ENCODE measurements at places on chromosomes 13 and 19.
A peak's percentile ranks its signal among the peaks of the same experiment; 100 is the strongest.

DNA sequence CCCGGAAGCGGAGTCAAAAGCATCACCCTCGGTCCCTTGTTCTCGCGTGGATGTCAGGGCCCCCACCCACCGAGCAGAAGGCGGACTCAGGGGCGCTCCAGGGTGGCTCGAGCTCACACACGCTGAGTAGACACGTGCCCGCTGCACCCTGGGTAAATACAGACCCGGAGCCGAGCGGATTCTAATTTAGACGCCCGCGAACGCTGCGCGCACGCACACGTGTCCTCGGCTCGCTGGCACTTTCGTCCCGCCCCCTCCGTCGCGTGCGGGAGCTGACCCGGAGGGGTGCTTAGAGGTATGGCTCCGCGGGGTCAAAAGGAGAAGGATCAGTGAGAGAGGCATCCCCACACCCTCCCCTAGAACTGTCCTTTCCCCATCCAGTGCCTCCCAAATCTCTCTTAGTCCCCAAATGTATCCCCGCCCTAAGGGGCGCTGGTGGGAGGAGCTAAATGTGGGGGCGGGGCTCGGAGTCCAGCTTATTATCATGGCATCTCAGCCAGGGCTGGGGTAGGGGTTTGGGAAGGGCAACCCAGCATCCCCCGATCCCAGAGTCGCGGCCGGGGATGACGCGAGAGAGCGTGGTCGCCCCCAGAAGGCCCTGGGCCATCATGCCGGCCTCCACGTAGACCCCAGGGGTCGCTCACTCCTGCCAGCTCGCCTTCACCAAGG, 451 bp upstream of the ICAM5 start:
- DNase-seq: peak; percentile 72

- DNase-seq: no peak
Observed at GRCh38 chr19:45402298-45403061, 2.4 kb downstream of the PPP1R13L start.

GRCh38 chr13:104057861-104058260, 991.6 kb upstream of the SLC10A2 start:
- no peak for DNase-seq

DNA sequence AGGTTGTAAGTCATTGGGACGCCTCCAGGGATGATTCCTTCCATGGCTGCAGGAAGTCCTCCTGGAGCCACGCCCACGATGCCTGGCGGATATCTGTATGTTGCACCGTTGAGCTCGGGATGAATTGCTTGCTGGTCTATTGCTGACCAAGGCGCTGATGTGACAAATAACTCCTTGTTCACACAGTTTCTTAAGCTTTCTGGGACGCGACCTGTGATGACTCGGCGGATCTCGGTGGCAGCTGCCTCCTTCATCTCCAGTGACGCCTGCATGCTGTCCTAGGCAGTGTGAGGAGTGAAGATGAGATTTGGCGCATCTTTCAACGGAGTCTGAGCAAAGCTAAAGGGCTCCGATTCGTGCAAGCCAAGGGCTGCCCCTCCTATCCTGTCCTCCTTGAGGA, 7.6 kb upstream of the ZNF566 start:
- no peak for DNase-seq

GRCh38 chr13:52009946-52010345, 1.3 kb downstream of the ATP7B start:
- no peak for DNase-seq

GRCh38 chr19:1136621-1137317, 33.0 kb downstream of the GPX4 start:
- no peak for DNase-seq

DNA sequence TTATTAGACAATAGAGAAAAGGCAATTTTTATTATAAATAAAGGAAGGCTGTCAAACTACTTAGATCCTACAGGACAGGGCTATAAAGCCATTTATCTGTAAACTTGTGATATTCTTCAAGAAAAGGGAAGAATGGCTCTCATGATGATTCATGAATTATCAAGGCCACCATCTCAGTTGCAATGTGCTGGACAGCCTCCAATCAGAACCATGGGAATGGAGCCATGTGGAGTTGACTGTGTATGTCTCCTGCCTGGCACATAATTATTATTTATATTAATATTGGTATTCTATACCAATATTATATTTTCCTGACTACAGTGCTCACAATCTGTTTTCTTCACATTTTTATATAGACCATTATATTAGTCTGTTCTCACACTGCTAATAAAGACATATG, 560.5 kb upstream of the MIR17HG start:
- no peak for DNase-seq

- no peak for DNase-seq
Observed at GRCh38 chr19:35783469-35784434, 8.4 kb downstream of the ARHGAP33 start.

GRCh38 chr13:105672881-105673280, 862.6 kb downstream of the EFNB2 start:
- no peak for DNase-seq

GRCh38 chr13:32734511-32734910, 148.3 kb downstream of the PDS5B start:
- peak; percentile 14 for DNase-seq

- DNase-seq: no peak
Observed at GRCh38 chr13:24662195-24663088, 17.8 kb upstream of the ATP12A start.

- no peak for DNase-seq
Observed at GRCh38 chr19:50876456-50876855, 3.2 kb downstream of the KLK2 start.

- no peak for DNase-seq
Observed at GRCh38 chr13:44692173-44692713, 116.1 kb upstream of the TSC22D1 start.

DNA sequence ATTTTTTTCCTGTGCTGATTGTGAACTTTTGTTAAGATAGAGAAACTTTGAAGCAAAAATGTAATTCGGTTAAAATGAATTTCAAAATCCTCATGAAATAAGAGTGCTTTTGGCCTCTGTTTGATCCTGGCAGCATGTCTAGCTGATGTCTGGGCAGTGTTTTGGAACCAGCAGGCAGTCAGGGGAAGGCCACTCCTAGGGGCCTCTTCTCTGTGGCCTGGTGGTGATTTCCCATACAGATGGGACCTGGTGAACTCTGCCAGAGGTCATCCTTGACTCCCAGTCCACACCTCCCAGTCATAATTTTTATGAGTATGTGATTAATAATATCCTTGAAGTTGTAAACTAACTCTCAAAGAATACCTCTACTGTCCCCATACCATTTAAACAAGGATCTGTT, 226.6 kb downstream of the PCCA start:
- no peak for DNase-seq

GRCh38 chr13:30551189-30551588, 66.5 kb upstream of the USPL1 start:
- DNase-seq: peak; percentile 30

DNA sequence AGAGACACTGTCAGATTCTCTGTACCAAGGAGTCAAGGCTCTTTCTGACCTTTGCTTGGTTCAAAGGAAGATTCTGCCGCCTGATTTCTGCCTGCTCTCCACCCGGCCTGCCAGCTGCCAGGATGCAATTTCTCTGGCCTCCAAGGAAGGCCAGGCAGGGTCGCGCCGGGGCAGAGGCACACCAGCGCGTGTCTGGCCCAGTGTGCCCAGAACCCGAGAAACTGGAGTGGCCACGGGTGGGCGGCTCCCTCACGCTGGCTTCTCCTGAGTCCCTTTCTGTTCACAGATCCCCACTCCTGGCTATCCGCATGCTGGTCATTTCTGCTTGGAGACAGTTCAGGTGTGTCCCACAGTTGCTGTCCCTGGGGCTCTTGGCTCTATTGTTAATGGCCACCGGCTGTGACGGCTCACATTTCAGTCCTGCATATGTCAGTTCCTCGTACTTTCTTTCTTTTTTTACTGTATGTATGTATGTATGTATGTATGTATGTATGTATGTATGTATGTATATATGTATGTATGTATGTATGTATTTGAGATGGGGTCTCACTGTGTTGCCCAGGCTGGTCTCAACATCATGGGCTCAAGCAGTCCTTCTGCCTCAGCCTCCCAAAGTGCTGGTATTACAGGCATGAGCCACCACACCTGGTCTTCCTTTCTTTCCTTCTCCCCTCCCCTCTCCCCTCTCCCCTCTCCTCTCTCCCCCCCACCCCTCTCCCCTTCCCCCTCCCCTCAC, 16.9 kb downstream of the TMPRSS9 start:
- DNase-seq: no peak

GRCh38 chr19:30717381-30717780, 345.2 kb downstream of the ZNF536 start:
- no peak for DNase-seq

- DNase-seq: no peak
Observed at GRCh38 chr13:107370015-107370785, 802.3 kb upstream of the ARGLU1 start.

GRCh38 chr19:42330241-42330711, 4.8 kb downstream of the MEGF8 start:
- DNase-seq: no peak

All from activated naive CD4-positive, alpha-beta T cell treated with anti-CD3 and anti-CD28 coated beads for 36 hours (primary cell).